ENCODE measurements at places on chromosomes 4 and X. TPM values are rescaled to one million over a fixed set of nuclear protein-coding genes. Genes with fewer than 3 reads are reported as not detected.

Gene PHF8
- 16.2 TPM for total RNA-seq

Gene HSD17B13
- total RNA-seq = 0.09 TPM

Gene PCDH7
- total RNA-seq = 0.11 TPM

Gene NONO
- total RNA-seq = 450 TPM

Gene PNMA6F
- not detected for total RNA-seq

Gene ERCC6L
- 0.95 TPM for total RNA-seq

Gene UGT2B11
- total RNA-seq = not detected

Gene NALF2
- total RNA-seq = 0.17 TPM

Gene KCNE5
- total RNA-seq = not detected

Gene TRIM61
- not detected for total RNA-seq

Gene SLC16A2
- 0.43 TPM for total RNA-seq

Gene ZFP92
- total RNA-seq = 0.26 TPM

Gene KLB
- total RNA-seq = under 0.01 TPM

Gene CDX4
- not detected for total RNA-seq

Gene LRRC66
- total RNA-seq = under 0.01 TPM

Gene HTRA3
- 2.2 TPM for total RNA-seq

Gene MXRA5
- under 0.01 TPM for total RNA-seq

Gene PUDP
- 7.3 TPM for total RNA-seq

Gene IL2
- total RNA-seq = not detected

Gene GUCY1B1
- 15.5 TPM for total RNA-seq

Gene ARHGAP36
- not detected for total RNA-seq

Gene NUDT10
- under 0.01 TPM for total RNA-seq

Gene TXK
- 0.09 TPM for total RNA-seq

Gene SSX1
- total RNA-seq = not detected

Gene ZNF711
- total RNA-seq = 10.3 TPM

Gene STAG2
- total RNA-seq = 101 TPM

Gene DLG3
- 1.2 TPM for total RNA-seq

Gene MAGEA12
- total RNA-seq = not detected

Gene AWAT2
- 0.43 TPM for total RNA-seq

Gene NRK
- 0.22 TPM for total RNA-seq

Gene HEPH
- 11.6 TPM for total RNA-seq

Gene CPZ
- total RNA-seq = not detected

Gene ZCCHC18
- 0.98 TPM for total RNA-seq

Gene ELOVL6
- total RNA-seq = 1.8 TPM

Gene CT45A5
- not detected for total RNA-seq

Gene ATP2B3
- under 0.01 TPM for total RNA-seq

Gene UBA6
- 84.8 TPM for total RNA-seq

Gene ASMT
- total RNA-seq = not detected

Gene S100P
- not detected for total RNA-seq

Gene LAGE3
- 12.8 TPM for total RNA-seq

Gene MTTP
- total RNA-seq = 0.09 TPM

Gene ZNF674
- 3.6 TPM for total RNA-seq

Gene C4orf50
- total RNA-seq = under 0.01 TPM

Gene PASD1
- not detected for total RNA-seq

Gene CLIC2
- total RNA-seq = 11.3 TPM

Gene INTS6L
- total RNA-seq = 0.52 TPM

Gene BEX5
- 1.7 TPM for total RNA-seq

Gene CXCL1
- 5.3 TPM for total RNA-seq

Gene RTL3
- not detected for total RNA-seq

Gene UGT8
- total RNA-seq = not detected

Gene CXorf49
- not detected for total RNA-seq

Gene MTMR8
- total RNA-seq = 0.17 TPM

Gene PABPC5
- 1.7 TPM for total RNA-seq

Gene TCEAL6
- not detected for total RNA-seq
